ENCODE measurements at places on chromosomes 5 and 9.
A peak's percentile ranks its signal among the peaks of the same experiment; 100 is the strongest.

DNA sequence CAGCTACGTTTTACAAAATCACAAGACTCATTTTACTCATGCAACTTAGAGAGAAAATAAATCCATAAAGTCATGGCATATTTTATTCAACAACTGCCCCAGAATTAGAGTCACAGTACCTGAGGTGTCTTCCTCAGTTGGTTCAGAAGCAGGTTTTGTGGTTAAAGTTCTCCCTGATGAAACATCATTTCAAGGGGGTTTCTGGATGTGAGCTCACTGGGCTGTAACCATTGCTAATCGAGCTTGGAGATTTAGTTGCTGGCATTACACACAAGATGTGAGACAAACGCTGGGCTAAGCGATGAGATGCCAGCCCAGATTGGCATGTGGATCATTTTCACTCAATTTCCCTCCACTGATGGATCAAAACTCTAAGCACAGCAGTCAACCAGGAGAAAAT lies 131.3 kb downstream of the PRELID2 start:
- DNase-seq = no peak

GRCh38 chr5:38473008-38473407 lies 83.4 kb downstream of the LIFR start:
- DNase-seq = no peak

DNA sequence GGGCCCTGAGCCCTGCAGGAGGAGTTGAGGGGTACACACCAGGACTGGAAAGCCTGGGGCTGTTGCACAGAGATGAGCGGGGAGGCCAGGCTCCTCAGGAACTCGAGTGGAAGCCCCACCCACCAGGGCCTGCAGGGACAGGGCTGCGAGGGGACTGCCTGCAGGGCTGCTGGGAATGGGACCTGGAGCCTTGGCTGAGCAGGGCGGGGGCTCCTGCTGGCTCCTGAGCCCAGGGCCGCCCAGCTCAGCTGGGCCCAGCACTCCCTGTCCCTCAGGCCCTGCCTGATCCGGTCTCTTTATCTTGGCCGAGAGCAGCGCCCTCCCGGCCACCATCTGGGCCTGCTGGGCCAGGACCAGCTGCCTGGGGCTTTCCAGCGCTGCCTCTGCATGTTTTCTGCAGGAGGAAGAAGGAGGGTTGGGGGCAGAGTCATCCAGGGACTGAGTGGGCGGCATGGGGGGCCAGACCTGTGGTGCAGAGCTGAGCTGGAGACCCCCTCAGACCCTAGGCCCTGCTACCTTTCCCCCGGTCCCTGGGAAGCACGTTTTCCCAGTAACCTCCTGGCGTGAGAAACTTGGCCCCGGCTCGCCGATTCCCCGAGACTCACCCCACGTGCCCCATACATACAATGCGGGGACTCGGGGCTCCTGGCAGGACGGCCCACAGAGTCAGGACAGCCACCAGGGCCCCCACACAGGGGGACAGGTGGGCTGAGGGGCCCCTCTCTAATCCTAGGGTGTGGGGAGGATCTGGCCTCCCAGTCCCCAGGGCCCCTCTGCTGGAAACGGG lies 9.4 kb downstream of the LCN12 start:
- no peak for DNase-seq

DNA sequence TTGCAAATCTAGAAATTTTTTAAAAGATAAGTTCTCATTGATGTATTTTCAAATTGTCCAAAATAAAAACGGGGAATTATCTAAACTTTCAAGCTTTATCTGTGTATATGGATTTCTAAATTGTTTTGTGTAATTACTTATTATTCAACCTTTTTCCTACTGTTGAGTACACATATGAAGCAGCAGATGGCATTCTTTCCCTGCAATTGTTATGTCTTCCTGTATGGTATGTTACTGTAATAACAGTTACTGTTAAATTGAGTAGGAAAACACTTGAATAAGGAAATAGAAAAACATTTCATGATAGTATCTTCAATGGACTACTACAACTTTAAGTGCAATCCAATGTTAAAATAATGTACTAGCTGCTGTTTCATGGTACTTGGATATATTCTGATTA lies 124.8 kb downstream of the RANBP17 start:
- no peak for DNase-seq

DNA sequence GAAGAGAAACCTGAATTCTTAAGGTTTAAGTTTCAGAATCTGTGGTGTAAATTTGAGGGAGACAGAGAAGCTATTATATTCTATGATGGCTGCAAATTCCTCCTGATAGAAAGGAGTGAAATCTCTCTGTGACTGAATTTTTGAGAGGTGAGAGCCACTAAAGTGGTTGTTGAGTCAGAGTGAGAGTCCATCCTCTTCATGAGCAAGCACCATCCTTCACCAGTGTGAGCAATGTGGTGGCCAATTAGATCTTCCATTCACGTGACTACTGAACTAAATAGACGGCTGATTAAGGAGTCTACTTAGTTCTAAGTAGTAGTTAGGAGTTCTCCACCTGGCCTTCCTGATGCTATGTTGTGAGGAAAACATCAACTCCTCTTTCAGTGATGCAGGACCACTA lies 147.8 kb upstream of the CCNH start:
- DNase-seq = no peak

GRCh38 chr9:134908524-134909309 lies 9.0 kb downstream of the FCN1 start:
- no peak for DNase-seq

DNA sequence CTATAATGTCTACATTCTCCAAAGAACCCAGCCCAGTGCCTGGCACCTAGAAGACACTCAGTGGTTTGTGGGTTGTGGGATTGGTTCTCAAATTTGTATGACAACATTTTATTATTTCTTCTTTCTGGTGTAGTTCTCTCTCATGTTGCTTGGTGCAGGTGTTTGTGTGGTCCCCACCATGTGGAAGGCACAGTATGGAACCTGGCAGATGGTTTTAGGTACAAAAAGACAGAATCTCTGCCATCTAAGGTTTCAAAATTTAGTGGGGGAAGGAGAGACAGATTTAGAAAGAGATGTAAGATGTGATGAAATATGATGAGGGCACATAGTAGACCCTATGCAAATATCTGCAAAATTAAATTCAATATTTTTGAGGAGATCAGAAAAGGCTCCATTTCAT lies 323.8 kb downstream of the CDK5RAP2 start:
- DNase-seq = no peak

DNA sequence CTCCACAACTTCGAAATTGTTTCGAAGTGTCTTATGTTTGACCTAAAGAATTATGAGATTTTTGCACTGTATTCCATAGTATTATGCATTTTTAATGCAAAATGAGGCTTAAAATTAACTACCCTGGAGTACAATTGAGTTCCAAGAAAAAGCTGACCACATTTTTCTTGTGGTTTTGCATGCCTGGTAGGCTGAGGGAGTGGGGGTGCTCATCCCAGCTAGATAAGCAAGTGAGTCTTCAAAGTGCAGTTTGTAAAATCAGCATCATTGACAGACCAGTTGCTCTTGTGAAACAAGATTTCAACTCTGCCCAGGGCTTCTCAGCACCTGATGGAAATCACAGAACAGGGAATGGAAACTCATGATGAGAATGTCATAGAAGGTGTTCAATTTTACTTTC lies 17.0 kb upstream of the NDUFS4 start:
- DNase-seq = no peak

- peak; percentile 3 for DNase-seq
These were observed 16.3 kb downstream of the IRF1 start for GRCh38 chr5:132474131-132474723.

DNA sequence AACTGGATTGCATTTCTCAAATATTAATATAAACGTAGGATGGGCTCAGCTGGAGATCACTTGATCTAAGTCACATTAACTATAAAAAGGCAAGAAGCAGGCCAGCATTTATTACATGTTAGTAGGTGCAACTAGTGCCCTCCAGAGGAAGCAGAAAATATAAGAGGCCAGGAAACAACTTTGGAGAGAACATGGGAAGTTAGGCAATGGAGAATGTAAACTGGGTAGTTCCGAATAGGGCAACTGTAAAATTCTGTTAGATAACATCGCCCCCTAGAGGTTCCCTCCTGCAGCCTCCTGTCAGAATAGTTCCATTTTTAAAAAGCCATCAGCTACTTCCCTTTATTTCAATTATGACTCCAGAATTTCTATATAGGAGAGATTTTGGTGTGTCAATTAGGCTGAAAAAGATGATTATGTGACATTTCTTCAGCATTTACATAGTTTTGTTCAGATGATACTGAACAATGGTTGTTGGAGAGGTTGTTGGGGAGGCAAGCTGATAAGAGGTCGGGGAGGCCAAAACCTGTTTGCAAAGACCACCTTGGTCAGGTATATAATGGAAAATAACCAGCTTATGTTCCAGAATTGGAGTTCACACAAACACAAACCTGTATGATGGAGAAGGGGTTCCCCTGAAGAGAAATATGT lies 22.4 kb downstream of the CCL28 start:
- peak; percentile 37 for DNase-seq

GRCh38 chr9:38683336-38683735 lies 36.6 kb downstream of the FAM240B start:
- DNase-seq = no peak

GRCh38 chr9:87271696-87272477 lies 225.8 kb upstream of the DAPK1 start:
- no peak for DNase-seq

- no peak for DNase-seq
These were observed 31.1 kb downstream of the FBXW11 start for GRCh38 chr5:171975262-171975876.

DNA sequence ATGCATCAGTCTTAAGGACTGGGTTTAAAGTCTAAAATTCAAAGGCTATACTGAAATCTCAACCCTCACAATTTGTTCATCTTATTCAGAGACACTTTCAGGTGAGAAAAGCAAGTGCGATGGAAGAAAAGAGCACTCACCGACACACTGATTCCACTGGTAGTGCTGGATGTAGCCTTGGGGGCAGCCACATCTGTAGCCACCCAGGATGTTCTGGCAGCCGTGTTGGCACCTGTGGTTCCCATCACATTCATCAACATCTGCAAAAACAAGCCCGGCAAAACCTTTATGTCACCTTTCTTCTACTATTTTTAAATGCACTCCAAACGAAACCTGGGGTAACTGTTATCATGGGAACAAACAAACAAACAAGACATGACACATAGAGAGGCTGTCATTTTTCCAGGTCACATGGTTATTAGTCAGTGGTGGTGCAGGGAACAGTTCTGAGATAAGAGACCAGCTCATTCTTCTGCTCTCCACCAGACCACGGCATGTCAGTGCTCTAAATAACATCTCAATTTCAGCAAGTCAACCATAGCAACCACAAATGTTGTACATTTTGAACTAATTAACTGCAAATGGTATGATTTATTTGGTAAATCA lies 188.4 kb downstream of the SLC12A2 start:
- DNase-seq = no peak

GRCh38 chr5:55534436-55535198 lies at the start of gene PLPP1:
Gene PLPP1 (minus strand): TSS chr5:55534964. CDS start chr5:55534629, 335 bp downstream.
- peak; percentile 76 for DNase-seq

- DNase-seq = no peak
These were observed 60.9 kb downstream of the RNF130 start for GRCh38 chr5:180010636-180011035.

- no peak for DNase-seq
These were observed 10.2 kb downstream of the NFX1 start for GRCh38 chr9:33300546-33300945.

- DNase-seq = no peak
These were observed 353.8 kb upstream of the WWC1 start for GRCh38 chr5:167937635-167937998.
